ENCODE measurements at places on chromosomes 3 and 15.

- DNase-seq = no peak
Observed at GRCh38 chr15:41935566-41936020, 36.8 kb downstream of the EHD4 start.

DNA sequence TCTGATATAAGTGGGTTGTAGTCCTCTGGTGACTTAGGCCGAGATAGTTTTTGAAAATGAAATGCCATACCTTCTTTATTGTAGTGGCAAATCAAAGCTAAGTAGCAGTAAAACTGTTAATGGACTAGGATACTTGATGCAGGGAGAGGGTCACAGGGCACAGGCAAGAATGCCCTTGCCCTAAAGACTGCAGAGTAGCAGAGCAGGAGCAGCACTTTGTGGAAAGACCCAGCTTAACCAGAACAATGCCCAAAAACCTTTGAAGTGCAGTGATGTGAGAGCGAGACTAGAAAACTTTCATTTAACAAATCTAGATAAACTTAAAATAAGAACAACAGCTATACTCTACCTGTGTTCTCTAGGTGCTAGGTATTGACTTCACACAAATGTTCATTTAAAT lies 121.9 kb downstream of the MBNL1 start:
- no peak for DNase-seq

DNA sequence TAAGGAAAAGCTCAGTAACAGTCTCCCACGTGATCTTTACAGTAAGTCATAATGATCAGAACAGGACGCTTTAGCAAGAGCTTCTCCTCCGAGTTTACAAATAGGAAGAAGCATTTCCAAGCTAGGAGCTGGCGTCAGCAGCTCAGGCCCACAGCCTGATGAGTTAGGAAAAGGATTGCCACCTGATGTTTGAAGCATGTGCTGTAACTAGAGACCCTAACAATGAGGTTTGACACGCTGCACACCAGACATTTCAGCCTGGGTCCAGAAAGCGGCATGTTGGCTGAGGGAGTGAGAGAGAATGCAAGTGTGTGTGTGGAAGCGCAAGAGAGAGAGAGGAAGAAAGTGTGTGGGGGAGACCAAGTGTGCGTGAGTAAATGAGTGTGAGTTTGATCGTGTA lies 47.3 kb downstream of the TLE3 start:
- DNase-seq = no peak

DNA sequence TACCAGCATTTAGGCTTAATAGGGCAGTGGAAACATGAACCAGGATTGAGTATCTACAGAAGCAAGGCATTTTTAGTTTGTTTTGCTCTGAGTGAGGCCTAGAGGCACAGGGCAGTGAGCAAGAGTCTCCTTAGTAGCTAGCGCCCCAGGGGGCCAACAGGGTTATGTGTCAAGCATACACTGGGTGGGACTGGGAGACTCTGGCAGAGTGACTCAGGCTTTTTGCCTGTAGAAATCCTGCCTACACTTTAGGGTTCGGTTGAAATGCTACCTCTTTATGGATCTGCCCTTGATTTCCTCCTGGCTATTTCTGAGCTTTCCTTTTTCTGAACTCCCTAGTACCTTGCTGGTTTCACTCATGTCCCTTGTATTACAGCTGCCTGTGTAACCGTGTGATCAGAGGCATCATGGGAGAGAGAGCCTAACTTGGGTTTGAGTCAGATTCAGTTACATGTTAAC lies 72.2 kb downstream of the TOP2B start:
- peak; percentile 57 for DNase-seq

Measured in H54 (cell line).